ENCODE measurements at places on chromosomes 5 and 9.

DNA sequence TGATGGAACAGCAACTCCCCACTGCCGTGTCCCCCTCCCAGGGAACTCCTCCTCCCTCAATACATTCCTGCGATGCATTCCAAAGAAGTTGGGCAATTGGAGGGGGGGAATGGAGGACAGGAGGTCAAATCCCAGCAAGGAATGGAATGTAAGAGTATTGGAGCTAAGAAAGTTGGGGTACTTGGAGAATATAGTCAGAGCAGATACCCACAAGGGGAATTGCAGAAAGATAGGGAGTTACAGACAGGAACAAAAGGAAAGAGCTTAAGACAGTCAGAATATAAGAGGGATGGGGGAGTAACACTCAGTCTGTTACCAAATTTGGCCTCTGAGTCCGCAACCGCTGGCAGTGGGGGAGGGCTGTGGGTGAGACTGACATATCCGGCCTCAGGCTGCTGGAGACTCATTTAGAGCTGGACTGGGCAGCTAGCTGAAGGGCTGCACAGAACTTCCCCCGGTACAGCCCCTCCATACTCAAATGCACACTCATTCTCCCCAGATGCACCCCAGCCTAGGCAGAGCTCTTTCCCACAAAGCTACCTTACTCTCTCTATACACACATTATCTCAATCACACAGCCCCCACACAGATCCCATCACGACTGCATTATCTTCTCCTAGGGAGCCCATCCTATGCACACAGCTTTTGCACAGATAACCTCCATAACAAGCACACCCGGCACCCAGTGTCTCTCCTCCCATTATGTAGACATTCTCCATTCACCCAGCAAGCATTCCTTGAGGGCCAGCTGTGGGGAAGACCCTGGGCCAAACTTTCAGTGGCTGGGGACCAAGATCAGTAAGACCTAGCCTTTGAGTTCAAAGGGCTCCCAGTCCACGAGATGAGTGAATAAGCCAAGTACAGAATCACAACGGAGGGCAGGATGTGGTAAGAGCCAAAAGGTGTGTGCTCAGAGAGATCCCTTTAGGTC, 3.7 kb downstream of the TLN1 start:
- DNase-seq: no peak

DNA sequence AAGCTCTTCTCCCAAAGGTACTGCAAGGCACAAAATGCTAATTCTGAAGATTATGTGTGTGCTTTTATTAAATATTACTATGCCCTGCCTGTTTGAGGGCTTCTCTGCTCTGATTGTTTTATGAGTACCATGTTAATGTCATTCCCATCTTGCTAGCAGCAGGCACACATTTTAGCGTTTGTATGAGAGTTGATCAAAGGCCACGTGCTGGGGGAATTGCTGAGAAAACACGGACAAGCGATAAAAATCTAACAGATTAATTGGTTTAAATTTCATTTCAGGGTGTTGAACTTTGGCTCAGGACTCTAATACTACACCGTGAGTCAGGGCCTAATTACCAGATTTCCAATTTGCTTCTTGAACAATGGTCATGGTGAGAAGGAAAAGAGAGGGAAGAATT, 298.4 kb downstream of the EBF1 start:
- DNase-seq: peak; percentile 33

DNA sequence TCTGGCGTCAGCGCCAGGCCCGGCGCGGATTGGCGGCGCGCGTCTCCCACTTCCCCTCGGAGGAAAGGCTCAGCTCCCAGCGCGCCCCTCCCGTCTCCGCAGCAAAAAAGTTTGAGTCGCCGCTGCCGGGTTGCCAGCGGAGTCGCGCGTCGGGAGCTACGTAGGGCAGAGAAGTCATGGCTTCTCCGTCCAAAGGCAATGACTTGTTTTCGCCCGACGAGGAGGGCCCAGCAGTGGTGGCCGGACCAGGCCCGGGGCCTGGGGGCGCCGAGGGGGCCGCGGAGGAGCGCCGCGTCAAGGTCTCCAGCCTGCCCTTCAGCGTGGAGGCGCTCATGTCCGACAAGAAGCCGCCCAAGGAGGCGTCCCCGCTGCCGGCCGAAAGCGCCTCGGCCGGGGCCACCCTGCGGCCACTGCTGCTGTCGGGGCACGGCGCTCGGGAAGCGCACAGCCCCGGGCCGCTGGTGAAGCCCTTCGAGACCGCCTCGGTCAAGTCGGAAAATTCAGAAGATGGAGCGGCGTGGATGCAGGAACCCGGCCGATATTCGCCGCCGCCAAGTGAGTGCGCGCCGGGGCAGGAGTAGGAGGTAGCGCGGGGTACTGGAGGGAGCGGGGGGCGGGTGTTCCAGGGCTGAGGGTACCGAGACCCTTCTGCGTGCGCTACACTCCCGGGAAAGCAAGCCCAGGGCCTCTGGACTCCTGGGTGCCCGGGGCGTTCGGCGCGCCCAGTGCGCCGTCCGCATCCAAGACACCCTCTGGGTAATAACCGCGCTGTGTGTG, at the start of gene MSX2:
Gene MSX2 (plus strand): TSS at position 99 of the 777 bp plus-strand sequence. CDS start 78 bp downstream, at position 177.
- no peak for DNase-seq

DNA sequence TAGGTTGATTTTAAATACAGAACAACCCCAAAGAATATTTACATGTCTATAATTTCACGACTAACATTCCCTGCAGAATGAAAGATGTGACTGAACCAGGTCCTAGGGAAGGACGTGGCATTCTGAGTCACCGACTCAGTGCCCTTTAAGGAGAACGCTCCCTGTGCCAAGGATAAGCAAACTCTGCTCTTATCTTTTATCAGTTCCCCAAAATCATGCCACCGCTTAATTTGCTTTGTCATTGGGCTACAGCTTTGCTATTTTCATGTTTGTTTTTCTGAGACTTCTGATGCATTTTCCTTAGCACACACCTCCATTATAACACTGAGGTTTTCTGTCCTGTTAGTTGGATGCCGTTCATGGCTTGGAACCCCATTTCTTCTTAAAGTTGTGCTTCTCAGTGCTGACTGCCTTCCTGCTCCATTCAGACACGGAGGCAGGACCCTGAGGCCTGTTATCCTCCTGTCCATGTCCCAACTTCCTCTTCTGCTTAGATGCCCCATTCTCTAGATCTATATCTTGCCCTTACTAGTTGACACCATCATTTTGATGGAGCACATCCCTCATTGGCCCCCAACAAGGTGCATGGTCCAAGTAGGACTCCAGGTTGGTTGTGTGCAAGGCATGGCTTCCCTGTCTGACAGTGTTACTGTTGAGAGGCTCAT, 11.2 kb upstream of the SEMA4D start:
- no peak for DNase-seq

DNA sequence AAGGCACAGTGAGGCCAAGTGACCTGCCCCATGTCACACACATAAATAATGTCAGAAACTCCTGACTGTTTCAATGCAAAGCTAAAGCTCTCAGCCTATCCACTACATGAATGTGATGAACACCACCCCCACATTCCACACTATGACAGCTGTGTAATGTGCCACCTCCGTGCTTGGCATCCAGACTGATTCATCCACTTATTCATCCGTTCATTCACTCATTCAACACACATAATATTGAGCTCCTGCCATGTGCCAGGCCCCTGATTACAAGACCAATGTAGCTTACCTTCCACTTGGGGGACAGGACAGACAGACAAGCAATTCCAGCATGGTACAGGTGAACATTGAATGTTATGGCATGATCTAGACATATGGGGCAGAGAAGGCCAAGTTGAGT, 46.2 kb upstream of the FABP6 start:
- DNase-seq: no peak

DNA sequence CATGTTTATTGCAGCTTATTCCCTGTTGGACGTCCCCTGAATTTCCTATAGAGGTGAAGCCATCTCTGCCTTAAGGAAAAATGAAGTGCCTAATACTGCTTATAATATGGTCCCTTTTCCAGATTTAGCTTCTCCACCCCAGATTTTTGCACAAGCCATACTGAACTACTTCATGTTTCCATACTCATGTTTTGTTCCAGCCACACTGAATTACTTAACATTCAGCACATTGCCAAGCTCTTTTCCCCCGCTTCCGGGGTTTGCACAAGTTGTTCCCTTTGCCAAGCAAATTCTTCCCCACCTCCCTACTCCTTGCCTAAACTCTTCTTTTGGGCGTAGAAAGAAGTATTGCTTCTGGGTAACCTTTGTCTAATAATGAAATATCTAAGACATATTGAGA, 1.7 kb upstream of the CNTRL start:
- no peak for DNase-seq

- DNase-seq: no peak
Measured at GRCh38 chr9:107782381-107782780, 292.8 kb upstream of the KLF4 start.

DNA sequence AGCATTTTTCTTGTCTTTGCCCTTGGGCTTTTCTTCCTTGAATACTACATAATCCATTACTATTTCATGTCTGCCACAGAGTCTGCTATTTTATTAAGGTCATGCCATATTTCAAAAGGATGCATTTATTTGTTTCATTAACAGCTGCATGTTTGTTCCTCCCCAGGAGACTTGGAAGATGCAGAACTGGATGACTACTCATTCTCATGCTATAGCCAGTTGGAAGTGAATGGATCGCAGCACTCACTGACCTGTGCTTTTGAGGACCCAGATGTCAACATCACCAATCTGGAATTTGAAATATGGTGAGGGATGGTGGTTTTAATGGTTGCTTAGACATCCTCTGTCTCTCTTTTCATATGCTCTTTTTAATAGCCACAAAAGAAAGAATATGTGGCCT, 4.0 kb downstream of the IL7R start:
- no peak for DNase-seq

DNA sequence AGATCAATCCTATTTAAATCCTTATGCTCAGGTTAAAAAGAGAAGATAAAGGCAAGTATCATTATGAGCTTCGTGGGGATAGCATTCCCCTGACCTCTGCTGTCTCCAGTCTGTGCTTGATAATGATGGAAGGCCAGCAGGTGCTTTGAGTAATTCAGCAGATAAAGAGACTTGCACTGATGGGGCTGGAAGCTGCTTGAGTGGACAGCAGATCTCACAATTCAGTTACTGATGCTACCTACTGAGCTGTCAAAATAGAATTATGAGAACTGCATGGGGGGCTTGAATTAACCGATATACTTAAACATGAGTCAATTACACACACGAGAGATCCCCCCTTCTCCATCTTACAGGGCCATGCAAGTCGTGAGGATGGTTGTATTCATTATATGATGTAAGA, 107.7 kb upstream of the GPR151 start:
- no peak for DNase-seq

Data from NCI-H1930 (cell line).